ENCODE measurements at places on chromosomes 3 and 15.

GRCh38 chr15:92288755-92289154 is 104.9 kb upstream of the ST8SIA2 start:
- DNase-seq = no peak

GRCh38 chr3:185200639-185201038 is 47.8 kb upstream of the C3orf70 start:
- DNase-seq = no peak

- DNase-seq = no peak
Measured at GRCh38 chr3:31043184-31043819, 148.8 kb upstream of the GADL1 start.

GRCh38 chr15:40053831-40054604 is 15.0 kb upstream of the SRP14 start:
- DNase-seq = no peak

GRCh38 chr3:34200576-34200975 is 402.1 kb downstream of the PDCD6IP start:
- DNase-seq = no peak

GRCh38 chr3:191263850-191264249 is 64.8 kb downstream of the OSTN start:
- DNase-seq = no peak

- no peak for DNase-seq
Measured at GRCh38 chr3:31875437-31875836, 105.6 kb downstream of the OSBPL10 start.

DNA sequence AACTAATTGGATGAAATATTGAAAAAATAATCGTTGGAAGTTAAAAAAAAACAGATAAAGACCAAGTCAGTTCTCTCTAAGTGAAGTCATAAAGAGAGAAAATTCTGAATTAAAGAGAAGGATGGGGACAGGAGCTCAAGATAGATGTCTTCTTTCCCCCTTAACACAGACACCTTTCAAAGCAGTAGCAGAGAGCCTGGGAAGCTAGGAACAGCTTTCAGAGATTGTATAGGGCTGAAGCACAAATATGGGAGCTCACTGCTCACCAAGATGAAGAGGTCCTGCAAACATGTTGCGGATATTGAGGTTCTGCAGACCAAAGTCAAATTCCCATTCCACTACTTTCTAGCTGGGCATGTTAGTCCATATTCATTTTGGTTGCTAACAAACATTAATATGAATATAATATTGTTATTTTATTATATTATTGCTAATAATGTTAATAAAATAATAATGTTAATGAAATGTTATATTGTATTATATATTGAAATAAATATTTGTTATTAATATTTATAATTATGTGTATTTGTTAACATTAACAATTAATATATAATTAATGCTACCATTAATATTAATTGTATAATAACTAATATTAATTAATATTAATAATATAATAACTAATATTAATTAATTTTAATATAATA is 319.1 kb downstream of the OXSM start:
- no peak for DNase-seq

GRCh38 chr3:167651826-167652225 is 1.9 kb downstream of the WDR49 start:
- DNase-seq = no peak

GRCh38 chr15:41806291-41807181 is 21.4 kb upstream of the JMJD7 start:
- no peak for DNase-seq

- no peak for DNase-seq
Measured at GRCh38 chr3:49807431-49808114, 4.5 kb downstream of the INKA1 start.

GRCh38 chr3:86257955-86258641 is 732.9 kb downstream of the VGLL3 start:
- DNase-seq = no peak

- no peak for DNase-seq
Measured at GRCh38 chr3:39385456-39386090, 2.4 kb downstream of the SLC25A38 start.

- DNase-seq = no peak
Measured at GRCh38 chr15:98000249-98001203, 40.0 kb downstream of the ARRDC4 start.

DNA sequence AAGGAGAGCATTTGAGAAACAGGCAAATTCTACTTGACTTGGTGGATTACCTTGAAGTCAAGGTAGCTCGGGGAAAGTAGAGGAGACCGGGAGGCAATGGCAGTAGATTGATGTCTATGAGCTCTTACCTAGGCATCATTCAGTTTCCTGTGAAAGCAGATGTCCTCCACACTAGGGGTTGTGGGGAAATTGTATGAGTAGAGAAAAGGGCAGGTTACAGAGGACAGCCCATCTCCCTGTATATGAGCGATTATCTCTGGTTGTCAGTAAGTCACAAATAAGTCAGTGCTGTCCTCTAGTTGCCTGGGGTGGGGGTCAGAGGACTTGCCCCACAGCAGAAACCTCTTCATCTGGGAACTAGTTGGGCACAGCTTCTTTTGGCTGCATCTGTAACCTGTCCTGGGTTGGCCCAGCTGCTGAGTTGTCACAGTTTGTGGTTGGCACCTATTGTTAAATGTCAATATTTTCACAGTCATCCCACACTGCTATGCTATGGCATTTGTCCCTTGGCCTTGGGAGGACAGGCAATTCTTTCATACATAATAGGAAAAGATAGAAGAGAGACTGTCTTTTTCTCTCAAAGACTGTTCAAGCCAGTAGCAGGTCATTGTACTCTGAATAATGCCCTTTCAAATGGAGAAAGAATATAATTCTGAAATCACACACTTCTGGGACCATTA is 53.6 kb upstream of the LRRFIP2 start:
- no peak for DNase-seq

GRCh38 chr3:46123646-46124045 is 84.5 kb downstream of the CCR1 start:
- no peak for DNase-seq

Data from SW 1271 (cell line).